ENCODE measurements at places on chromosomes 13 and 19. TPM values are rescaled to one million over a fixed set of nuclear protein-coding genes. Genes with fewer than 3 reads are reported as not detected.

TMIGD2 gene
- 0.16 TPM for total RNA-seq

CLDN10 gene
- not detected for total RNA-seq

ZNF418 gene
- 0.69 TPM for total RNA-seq

- peaks cover 5% of the 10 kb centered on the region for H3K36me3 ChIP-seq
- H3K4me1 ChIP-seq = no peaks in the 10 kb centered on the region
- H3K4me3 ChIP-seq = no peak overlapping the region
- DNase-seq = no peak
Observed at GRCh38 chr19:38135150-38135998, 88.6 kb downstream of the DPF1 start.

DNA sequence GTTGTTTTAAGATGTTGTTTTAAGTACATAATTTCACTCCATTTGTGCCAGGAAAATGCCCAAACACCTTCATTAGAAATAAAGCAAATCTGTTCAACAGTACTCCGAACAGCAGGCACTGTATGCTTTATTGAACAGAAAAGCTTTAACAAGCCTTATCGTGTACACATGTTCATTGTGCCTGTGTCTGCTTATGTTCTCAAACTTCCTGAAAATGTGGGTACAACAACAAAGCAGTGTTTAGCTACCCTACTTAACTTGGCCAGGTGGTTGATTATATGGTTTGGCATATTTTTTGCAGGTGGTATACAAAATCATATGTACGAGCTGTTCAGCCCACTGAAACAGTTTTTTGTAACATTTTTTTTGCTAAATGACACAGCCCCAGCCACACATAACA, 718.0 kb downstream of the DACH1 start:
- H3K4me3 ChIP-seq = no peak overlapping the region
- no peaks in the 10 kb centered on the region for H3K36me3 ChIP-seq
- no peaks in the 10 kb centered on the region for H3K27me3 ChIP-seq
- no peak overlapping the region for H3K27ac ChIP-seq
- no peak for DNase-seq
- no peaks in the 10 kb centered on the region for H3K4me1 ChIP-seq

- H3K4me1 ChIP-seq = no peaks in the 10 kb centered on the region
- DNase-seq = no peak
- no peaks in the 10 kb centered on the region for H3K27me3 ChIP-seq
- H3K27ac ChIP-seq = no peak overlapping the region
Observed at GRCh38 chr13:100333141-100333540, 244.2 kb downstream of the PCCA start.

GRCh38 chr19:47280183-47280797, 5.6 kb downstream of the INAFM1 start:
- H3K4me3 ChIP-seq = no peak overlapping the region
- H3K36me3 ChIP-seq = no peaks in the 10 kb centered on the region
- H3K27me3 ChIP-seq = no peaks in the 10 kb centered on the region
- peaks cover 4% of the 10 kb centered on the region for H3K4me1 ChIP-seq
- no peak overlapping the region for H3K27ac ChIP-seq
- DNase-seq = no peak

DNA sequence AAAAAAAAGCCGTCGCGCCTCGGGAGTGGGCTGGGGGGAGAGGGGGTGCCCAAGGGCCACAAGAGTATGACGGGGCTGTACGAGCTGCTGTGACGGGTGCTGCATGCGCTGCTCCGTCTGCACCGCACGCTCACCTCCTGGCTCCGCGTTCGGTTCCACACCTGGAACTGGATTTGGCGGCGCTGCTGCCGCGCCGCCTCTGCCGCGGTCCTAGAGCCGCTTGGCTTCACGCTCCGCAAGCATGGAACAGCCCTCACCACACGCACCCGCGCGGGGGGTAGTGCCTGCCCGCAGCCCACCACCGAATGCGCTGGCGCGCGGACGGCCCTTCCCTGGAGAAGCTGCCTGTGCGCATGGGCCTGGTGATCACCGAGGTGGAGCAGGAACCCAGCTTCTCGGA, 18.8 kb downstream of the C1QTNF9 start:
- no peak overlapping the region for H3K27ac ChIP-seq
- no peaks in the 10 kb centered on the region for H3K4me1 ChIP-seq
- H3K27me3 ChIP-seq = no peaks in the 10 kb centered on the region
- no peak for DNase-seq

DNA sequence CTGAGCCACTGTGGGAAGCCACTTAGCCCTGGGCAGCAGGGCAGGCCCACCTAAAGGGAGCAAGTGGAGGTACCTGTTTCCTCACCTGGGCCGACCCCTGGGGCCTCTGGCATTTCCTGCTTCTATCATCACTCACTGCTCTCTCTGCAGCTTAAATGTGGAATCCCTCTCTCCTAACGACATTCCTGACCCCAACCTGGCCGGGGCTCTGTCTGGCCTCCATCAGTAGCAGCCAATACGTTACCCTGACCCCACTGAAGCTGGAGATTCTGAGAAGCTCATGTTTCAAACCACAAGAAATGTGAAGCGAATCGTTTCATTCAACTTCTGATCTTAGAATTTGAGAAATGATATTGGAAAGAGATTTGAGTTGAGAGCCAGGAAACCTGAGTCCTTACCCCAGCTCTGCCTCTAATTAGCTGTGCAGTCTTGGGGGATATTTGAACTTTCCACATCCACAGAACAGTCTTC, 39.9 kb downstream of the DOCK9 start:
- no peak for DNase-seq
- no peaks in the 10 kb centered on the region for H3K36me3 ChIP-seq
- no peaks in the 10 kb centered on the region for H3K4me1 ChIP-seq
- no peak overlapping the region for H3K4me3 ChIP-seq
- H3K27ac ChIP-seq = no peak overlapping the region

- H3K4me3 ChIP-seq = peak overlapping the region; percentile 76
- no peaks in the 10 kb centered on the region for H3K36me3 ChIP-seq
Observed at GRCh38 chr19:12777217-12778016, 2.1 kb upstream of the HOOK2 start.

DNA sequence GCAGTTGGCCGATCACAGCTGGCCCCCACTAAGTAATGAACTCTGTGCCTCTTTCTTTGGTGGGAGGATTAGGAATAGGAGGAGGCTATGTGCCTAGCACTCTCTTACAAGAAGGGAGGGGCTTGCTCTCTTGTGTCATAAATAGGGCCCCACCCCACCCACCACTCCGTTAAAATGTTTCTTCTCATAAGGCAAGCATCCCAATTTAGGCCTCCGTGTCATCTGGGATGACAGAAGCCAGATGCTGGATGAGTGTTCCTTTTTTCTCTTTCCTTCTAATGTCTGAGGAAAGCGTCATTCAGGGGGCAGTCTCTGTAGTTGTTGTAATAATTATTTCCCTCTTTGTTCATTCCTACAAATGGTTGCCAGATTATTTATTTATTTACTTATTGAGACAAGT, at the start of gene LIPE:
LIPE (minus strand) TSS at position 76 of the 400 bp plus-strand sequence. CDS start 239 bp downstream, outside the sequence.
- H3K27me3 ChIP-seq = no peaks in the 10 kb centered on the region
- H3K27ac ChIP-seq = no peak within 1 kb of the TSS
- peaks cover 2% of the 10 kb centered on the region for H3K4me1 ChIP-seq
- no peaks in the 10 kb centered on the region for H3K36me3 ChIP-seq
- no peak for DNase-seq

GRCh38 chr19:41367848-41368301, 3.9 kb upstream of the B9D2 start:
- peak overlapping the region; percentile 45 for H3K27ac ChIP-seq
- H3K27me3 ChIP-seq = no peaks in the 10 kb centered on the region
- no peak for DNase-seq
- H3K4me3 ChIP-seq = no peak overlapping the region

DNA sequence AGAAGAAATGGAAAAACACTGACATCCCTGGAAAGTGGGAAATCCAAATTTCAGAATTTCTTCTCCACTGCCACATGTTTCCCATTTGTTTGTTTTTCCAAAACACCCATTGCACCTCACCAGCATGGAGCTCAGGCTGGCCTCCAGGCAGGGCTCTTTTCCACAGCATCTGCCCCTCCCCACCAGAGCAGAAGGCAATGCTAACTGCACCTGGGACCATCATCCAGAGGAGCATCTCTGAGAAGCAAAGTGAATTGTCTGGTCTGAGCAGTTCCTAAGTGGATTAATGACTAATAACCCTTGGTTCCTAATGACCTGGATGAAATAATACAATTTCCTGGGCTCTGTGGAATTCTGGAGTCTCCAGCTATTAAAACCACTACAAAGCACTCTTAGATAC, 8.8 kb upstream of the CYSLTR2 start:
- DNase-seq = no peak
- no peaks in the 10 kb centered on the region for H3K36me3 ChIP-seq
- no peak overlapping the region for H3K27ac ChIP-seq
- H3K4me1 ChIP-seq = no peaks in the 10 kb centered on the region
- peaks cover 2% of the 10 kb centered on the region for H3K27me3 ChIP-seq
